ENCODE measurements at places on chromosomes 2 and 18. TPM values are rescaled to one million over a fixed set of nuclear protein-coding genes. Genes with fewer than 3 reads are reported as not detected.

DNA sequence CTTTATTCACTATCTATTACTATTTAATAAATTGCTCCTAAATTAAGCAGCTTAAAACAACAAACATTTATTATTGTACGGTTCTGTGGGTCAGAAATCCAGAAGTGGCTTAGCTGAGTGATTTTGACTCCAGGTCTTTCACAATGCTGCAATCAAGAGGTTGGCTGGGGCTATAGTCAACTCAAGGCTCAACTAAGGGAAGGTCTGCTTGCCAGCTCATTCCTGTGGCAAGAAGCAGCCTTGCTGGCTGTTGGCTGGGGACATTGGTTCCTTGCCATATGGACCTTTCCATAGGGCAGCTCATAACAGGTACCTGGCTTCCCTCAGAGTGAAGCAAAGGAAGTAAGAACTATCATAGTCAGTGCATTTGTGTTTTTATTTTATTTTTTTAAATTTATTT lies 5.0 kb upstream of the MRPL19 start:
- DNase-seq: no peak

GRCh38 chr2:207224791-207225482 lies 59.2 kb upstream of the KLF7 start:
- DNase-seq: no peak

DNA sequence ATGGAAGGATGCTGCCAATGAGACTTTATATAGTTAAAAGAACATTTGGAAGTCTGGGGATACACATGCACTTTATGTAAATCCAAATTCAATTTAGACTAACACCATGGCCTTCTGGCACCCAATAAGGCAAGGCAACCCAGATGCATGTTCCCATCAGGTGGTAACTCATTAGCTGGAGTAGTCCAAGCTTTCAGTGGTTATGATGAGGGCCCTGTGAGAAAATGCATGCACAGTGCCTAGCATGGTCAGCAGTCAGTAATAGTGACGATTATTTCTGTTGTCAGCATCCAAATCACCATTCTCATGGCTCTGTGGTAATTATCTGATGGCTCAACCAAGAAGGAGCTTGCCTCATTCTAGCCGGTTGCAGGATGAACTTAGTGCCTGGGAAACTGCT lies 70.3 kb upstream of the CTLA4 start:
- DNase-seq: no peak

DNA sequence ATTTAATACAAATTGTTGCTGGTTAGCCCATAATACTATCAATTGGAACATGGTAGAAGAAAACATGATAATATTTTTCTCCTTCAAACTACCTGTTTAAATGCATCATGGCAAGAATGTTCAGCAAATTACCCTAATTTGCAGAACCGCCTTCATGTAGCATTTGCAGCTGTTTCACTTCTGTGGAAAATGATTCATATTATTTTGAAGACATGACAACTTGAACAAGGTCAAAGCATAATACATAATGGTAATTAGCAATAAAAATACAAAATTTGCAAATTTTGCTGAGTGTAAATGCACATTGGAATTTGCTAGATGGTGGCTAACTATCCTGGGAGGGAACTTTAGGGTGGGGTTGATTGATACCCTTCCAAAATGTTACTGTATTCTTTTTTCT lies 30.8 kb downstream of the ADAM23 start:
- DNase-seq: no peak

DNA sequence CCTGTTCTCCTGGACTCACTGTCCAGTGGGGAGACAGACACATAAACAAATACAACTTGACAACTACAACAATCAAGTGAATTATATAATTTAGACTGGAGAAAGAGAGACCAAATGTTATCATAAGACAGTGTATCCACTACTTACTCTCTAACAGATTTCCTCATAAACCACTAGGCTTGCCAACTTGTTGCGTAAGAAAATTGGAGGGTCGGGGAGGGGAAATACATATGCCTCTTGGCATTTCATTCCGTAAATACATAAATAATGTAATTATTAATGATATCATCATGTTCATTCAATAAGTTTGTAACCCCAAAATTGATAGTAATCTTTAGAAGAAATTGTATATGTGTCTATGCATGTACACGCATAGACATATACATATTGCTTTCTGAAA lies 14.9 kb downstream of the RAB6D start:
- no peak for DNase-seq

GRCh38 chr18:35497027-35497369 lies 762 bp downstream of the INO80C start:
- DNase-seq: peak; percentile 9

GRCh38 chr2:138433995-138434951 lies 67.3 kb upstream of the SPOPL start:
- no peak for DNase-seq

DNA sequence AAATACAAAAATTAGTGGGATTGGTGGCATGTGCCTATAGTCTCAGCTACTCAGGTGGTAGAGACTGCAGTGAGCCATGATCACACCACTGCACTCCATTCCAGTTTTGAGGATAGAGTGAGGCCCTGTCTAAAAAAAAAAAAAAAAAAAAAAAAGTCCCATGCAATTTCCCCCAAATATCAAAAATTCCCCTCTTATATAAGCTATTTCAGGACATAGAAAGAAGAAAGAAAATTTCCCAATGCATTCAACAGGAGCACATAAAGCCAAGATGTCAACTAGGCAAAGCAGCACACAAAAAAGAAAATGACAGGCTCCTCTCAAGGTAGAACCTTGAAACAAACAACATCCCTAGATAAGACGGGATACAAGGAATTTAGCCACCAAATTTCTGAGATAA lies 213.3 kb downstream of the TCF4 start:
- DNase-seq: no peak

DNA sequence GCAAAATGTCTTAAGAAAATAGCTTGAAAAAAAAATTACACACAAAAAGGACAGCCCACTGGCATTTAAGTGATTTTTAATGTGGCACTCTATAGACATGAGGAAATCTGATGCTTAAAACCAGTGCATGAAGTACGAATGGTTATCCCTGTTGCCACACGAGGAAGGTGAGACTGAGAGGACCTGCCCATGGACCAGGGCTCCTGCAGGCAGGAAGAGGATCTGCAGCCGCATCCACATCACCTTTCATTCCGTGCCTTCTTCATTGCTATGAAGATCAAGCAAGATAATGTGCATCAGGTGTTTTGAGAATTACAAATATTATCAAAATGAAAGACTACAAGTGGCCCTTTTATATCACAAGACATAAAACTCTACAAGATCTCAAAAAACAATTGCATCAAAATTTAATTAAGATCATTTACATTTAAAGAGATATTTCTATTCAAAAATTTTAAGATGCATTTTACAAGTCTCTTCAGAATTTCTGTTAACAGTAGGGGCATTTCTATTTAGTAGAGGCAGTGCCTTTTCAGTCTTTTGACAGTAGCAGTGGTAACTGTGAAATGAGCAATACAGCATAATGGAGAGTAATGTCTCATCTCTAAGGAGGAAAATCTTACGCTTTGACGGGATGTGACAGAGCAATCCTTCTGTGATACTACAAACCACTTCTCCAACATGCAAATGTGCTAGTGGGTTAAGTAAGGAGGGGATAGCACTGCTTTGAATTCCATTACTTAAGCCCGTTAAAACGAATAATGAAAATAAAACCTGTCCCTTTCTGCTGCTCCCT lies 83.4 kb downstream of the SLC5A7 start:
- peak; percentile 5 for DNase-seq

DNA sequence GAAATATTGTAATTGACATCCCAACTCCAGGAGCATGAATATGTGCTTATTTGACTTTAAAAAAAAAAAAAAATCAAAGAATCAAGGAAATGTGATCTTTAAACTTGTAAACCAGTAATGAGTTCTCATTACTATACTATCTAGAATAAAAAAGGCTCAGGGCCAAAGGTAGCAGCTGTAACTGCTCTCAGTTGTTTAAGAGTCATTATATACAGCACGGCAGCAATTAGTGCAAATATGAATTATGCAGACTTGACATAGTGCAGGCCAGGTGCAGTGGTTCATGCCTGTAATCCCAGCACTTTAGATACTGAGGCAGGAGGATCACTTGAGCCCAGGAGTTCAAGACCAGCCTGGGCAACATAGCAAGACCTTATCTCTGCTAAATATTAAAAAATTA lies 125.7 kb upstream of the TTC39C start:
- DNase-seq: no peak

- peak; percentile 56 for DNase-seq
Observed at GRCh38 chr18:79488311-79489050, 92.8 kb downstream of the NFATC1 start.

NOL4 gene
- total RNA-seq: 0.07 TPM

DNA sequence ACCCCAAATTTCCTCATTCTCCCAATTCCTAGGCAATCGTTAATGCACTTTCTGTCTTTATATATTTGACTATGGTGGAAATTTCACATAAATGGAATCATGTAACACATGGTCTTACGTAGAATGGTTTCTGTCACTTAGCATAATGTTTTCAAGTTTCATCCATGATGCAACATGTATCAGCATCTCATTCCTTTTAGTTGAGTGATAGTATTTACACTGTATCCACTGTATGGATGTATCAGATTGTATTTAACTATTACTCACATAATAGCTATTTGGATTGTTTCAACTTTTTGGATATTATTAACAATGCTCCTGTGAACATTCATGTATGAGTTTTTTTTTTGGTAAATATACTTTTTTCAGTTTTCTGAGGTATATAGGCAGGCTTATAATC lies 982.3 kb upstream of the DDX18 start:
- no peak for DNase-seq

NPPC gene
- 1.1 TPM for total RNA-seq

DNA sequence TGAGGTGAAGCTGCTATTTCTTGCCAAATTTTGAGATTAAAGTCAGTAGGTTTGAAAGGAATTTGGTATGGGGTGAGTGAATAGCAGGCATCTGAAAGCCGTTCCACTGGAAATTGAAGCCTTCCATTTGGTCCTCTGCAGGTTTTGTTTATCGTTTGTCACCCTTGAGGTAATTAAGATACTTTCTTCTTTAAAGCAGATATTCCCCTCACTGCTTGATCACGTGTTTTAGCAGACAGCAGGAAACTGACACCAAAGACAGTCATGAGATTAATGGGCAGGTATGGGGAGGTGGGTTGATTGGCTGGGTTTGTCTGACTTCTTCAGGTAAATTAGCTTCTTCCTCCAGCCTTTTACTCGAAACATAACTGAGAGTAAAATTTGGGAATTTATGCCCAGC lies 10.7 kb downstream of the LPIN1 start:
- no peak for DNase-seq

RND3 gene
- total RNA-seq: 53.3 TPM

RBKS gene
- 1.7 TPM for total RNA-seq
